ENCODE measurements at places on chromosomes 4 and X.

DNA sequence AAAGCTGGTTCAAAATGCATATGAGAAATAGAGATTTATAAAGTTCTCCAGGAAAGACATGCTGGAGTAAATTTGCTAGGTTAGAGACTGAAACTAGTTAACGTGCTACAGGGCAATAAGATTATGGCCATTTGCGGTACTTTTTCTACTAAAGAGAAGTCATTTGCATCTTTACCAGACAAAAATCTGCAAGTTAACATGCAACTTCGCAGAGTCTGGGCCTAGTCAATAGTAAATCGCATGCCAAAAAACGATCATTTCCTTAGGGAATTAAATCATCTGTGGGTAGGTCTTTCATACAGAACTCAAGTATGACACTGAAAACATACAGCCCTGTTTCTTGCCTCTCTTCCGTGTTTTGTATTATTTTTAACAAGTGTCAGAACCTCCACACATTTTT lies 32.8 kb upstream of the REST start:
- no peak for DNase-seq

DNA sequence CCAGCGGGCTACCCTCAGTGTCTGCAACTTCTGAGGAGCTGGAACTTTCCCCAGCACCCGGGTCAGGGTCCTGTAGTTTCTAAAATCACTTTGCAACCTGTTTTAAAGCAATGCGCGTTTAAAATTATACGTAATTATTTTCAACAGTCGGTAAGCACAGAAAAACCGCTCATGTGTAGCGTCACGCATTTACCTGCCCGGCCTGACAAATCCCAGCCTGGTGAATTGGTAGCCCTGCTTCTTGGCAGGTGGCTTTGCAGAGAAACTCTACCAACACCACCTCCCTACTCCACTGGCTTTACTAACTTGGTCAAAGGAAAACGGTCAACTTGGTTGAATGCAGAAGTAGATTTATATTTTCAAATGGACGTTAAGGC lies 640 bp downstream of the BANK1 start:
- DNase-seq = no peak

DNA sequence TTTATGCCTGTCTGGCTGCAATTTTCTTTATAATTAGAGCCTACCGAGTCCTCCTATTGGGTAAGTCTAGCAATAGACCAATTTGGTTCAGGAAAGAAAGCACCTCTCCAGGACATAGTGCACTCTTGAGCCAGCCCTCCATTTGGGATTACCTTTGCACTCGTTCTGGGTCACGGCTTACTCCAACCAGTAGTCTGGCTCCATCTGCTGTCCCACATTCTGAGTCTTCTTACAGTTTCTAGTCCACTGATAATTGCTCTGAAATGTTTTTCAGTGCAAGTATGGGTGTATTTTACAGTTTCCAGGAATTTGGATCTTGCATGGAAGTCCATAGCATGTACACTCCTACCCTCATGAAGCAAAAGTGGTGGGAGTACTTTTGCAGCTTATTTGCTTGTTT lies 34.8 kb upstream of the USP51 start:
- DNase-seq = no peak

- no peak for DNase-seq
Observed at GRCh38 chr4:159353422-159354116, 250.7 kb downstream of the RAPGEF2 start.
